Activated CD8-positive, alpha-beta T cell treated with anti-CD3 and anti-CD28 coated beads, Interleukin-2, amount 10 ng/mL, durations not matched to agents 7 days and 5 days (primary cell): ENCODE measurements at places on chromosomes 13 and 19. TPM values are rescaled to one million over a fixed set of nuclear protein-coding genes. Genes with fewer than 3 reads are reported as not detected.

DNA sequence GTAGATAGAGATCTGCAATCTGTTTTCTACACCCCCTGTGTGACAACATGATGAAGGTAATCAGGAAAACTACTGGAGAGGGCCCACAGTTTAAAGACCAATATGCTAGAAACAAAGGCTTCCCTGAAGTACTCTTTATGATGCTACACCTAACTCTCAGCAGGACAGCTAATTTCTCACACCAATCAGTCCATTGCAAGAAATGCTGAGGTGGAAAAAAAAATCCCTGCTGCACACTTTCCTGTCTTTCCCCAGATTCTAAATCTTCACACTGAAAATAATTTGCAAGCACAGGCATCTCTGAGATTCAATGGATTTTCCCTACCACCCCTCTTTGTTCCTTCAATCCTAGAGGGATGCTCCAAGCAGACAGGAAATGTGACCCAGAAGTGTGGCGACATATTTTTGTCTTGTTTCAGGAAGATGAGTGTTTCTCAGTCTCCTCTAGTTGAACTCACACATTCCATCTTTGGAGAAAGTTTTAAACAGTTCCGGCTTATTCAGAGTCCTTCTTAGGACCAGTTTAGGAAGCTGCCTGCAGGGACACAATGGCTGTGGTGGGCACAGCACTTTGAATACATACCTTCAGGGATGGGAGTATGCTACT is 671.6 kb downstream of the DIAPH3 start:
- no peak overlapping the region for H3K27ac ChIP-seq
- DNase-seq: no peak
- H3K36me3 ChIP-seq: no peaks in the 10 kb centered on the region
- peaks cover 5% of the 10 kb centered on the region for H3K4me1 ChIP-seq

DNA sequence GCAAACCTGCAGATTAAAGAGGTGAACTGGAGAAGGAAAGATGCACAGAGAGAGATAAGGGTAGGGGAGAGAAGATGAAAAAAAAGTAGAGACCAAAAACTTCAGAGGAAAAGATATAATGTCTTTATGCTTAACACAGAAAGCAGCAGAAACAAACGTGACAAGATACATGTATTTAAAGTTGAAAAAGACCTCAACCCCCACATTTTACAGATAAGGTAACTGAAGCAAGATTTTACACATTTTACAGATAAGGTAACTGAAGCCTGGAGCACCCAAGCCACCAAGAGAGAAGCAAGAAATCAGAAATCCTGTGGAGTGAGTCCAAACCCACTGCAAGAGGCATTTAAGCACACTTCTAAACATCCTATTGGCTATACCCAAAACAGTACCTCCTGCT is 185.3 kb downstream of the TBC1D4 start:
- peaks cover 26% of the 10 kb centered on the region for H3K36me3 ChIP-seq
- DNase-seq: no peak
- H3K27ac ChIP-seq: peak overlapping the region; percentile 41
- H3K4me3 ChIP-seq: no peak overlapping the region
- peaks cover 20% of the 10 kb centered on the region for H3K4me1 ChIP-seq

DNA sequence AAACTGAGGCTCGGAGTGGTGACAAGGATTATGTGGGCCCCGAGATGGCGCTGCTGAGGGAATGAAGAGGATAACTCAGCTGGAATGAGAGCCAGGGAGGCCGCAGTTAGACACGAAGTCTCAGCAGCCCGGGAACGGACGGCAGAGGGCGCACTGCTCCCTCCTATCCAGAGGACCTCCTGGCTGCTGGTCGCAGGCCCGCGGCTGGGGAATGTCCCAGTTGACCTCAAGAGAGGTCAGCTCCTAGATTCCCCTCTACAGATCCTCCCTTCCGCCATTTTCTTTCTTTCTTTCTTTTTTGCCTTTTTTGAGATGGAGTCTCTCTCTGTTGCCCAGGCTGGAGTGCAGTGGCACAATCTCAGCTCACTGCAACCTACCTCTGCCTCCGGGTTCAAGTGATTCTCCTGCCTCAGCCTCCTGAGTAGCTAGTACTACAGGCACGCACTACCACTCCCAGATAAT is 24.1 kb upstream of the ASPDH start:
- no peak overlapping the region for H3K27ac ChIP-seq
- H3K4me1 ChIP-seq: no peaks in the 10 kb centered on the region
- H3K4me3 ChIP-seq: no peak overlapping the region
- DNase-seq: peak; percentile 72
- H3K27me3 ChIP-seq: no peaks in the 10 kb centered on the region

DNA sequence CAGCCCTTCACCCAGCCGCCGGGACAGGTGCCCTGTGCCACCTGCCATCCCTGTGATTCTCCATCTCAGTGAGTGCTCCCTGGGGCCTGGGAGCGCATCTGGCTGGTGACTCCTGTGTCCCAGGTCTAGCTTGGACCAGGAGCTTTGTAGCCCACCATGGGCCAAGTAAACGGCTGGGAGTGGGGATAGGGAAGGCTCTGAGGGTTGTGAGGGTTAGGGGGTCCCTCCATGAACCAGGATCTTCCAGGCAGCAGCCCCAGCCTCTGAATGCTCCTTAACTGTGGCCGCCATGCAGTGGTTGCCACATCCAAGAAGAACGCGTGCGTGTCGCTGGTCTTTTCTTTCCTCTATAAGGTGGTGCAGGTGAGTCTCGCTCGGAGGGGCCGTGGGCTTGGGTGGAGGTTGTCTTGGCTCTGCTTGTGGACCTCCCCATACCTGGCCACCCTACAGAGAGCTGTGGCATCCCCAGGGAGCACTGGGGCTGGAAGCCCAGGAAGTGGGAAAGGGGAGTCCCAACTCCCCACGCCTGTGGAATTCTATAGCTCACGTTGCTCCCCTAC is 8.4 kb downstream of the AP1M1 start:
- peaks cover 68% of the 10 kb centered on the region for H3K4me1 ChIP-seq
- H3K36me3 ChIP-seq: peaks cover 77% of the 10 kb centered on the region
- H3K27ac ChIP-seq: peak overlapping the region; percentile 39
- H3K27me3 ChIP-seq: no peaks in the 10 kb centered on the region
- DNase-seq: no peak
- no peak overlapping the region for H3K4me3 ChIP-seq

- H3K27ac ChIP-seq: no peak overlapping the region
- H3K27me3 ChIP-seq: peaks cover 3% of the 10 kb centered on the region
- no peak for DNase-seq
- no peak overlapping the region for H3K4me3 ChIP-seq
- no peaks in the 10 kb centered on the region for H3K4me1 ChIP-seq
Measured at GRCh38 chr13:27508802-27509201, 58.4 kb upstream of the MTIF3 start.

The WASF3 gene
- not detected for total RNA-seq

- no peak overlapping the region for H3K4me3 ChIP-seq
- H3K27ac ChIP-seq: no peak overlapping the region
- peaks cover 5% of the 10 kb centered on the region for H3K4me1 ChIP-seq
- no peaks in the 10 kb centered on the region for H3K36me3 ChIP-seq
Measured at GRCh38 chr19:50705422-50706019, 14.1 kb downstream of the SHANK1 start.
